ENCODE measurements at places on chromosomes 7 and 10.
A peak's percentile ranks its signal among the peaks of the same experiment; 100 is the strongest.

- DNase-seq, result no peak
Measured at GRCh38 chr7:90520484-90520883, 51.0 kb downstream of the PTTG1IP2 start.

GRCh38 chr10:48683868-48684267 is 805 bp upstream of the WDFY4 start:
- no peak for DNase-seq

GRCh38 chr10:18533896-18534295 is 117.5 kb downstream of the NSUN6 start:
- no peak for DNase-seq

GRCh38 chr10:6171881-6172695 is 30.6 kb upstream of the PFKFB3 start:
- peak; percentile 42 for DNase-seq

GRCh38 chr7:27462575-27463270 is 200.0 kb downstream of the HIBADH start:
- DNase-seq, result no peak

DNA sequence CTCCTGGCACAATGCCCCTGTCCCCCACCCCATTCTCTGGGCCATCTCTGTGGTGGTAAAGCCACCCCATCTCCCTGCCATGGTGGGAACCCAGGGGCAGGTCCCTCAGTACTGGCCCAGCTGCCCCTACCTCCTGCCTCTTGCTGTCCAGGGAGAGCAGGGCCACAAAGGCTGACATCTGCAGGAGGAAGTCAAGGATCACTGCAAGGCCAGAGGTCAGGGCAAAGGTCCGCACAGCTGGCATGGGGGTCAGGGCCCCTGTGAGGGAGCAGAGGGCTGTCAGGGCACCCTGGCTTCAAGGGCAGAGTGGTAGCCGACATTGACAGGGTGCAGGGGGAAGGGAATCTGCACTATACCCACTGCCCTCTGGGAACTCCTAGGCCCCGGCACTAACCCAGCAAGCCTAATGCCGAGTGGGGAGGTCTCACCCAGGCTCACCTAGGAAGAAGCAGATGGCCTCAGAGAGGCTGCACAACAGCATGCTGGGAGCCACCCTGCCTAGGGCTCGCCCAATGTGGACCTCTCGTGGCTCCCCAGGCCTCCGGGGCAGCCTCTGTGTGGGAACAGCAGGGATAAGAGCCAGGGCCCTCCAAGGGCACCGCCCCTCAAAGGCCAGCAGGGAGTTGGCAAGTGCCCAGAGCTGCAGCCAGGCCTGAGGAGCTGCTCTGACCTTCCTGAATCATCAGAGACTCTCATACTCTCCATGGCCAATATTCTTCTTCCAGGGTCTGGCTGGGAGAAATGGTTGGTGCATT is 7.7 kb downstream of the NPC1L1 start:
- DNase-seq, result no peak

GRCh38 chr7:116111475-116111874 is 80.9 kb upstream of the TFEC start:
- DNase-seq, result no peak

GRCh38 chr7:10022957-10023356 is 950.7 kb upstream of the PHF14 start:
- no peak for DNase-seq

- DNase-seq, result no peak
Measured at GRCh38 chr7:83119494-83119893, 43.2 kb downstream of the PCLO start.
